ENCODE measurements at places on chromosomes 1 and 21.

DNA sequence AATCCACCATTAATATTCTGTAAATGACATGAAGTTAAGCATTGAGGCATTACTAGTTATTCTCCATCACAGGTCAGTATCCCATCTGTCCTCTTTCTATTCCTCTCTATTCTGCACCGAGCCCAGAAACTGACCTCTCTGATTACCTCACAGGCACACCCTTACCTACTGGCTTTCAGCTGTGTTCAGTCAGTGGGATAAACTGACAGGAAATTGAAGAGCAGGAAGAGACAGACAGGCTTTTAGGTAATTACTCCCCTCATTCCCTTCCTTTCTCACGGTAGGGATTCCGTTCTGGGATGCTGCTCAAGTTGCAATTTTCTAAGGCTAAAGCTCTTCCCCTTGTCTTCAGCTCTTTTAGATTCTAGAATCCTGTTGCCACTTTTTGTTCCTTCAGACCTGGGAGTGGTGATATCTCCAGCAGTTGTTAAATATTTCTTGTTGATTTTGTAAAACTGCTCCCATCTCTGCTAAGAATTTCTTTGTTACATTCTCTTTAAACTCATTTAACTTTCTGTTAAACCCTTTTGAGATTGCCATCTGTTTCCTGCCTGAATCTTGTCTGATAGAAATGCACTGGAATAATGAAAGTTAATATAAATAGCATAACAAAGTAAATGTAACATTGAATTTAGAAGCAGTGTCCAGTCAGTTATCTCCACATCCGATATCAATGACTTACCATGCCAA, 1063.4 kb downstream of the PLA2G4A start:
- no peak for DNase-seq

GRCh38 chr1:48875552-48876329, 99.0 kb upstream of the BEND5 start:
- DNase-seq, result no peak

GRCh38 chr1:211332830-211333229, 6.2 kb downstream of the TRAF5 start:
- no peak for DNase-seq

DNA sequence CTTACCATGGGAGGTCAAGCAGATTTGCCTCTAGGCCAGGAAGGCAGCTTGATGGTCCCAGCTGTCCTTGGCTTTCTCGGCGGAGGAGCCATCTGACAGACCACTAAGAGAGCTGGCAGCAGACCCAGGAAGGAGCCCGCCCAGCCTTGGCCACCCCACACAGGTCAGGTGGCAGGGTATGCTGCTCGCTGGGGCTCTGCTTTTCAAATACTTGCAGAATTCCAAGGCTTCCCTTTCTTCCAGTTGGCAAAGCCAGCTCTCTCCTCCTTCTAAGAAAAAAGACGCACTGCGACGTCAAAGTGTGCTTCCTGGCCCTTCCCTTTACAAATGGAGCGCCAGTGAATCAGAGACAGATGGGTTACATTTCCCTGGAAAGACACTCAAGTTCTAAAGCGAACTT, 229.4 kb downstream of the CACNA1E start:
- DNase-seq, result no peak

GRCh38 chr1:184881941-184882913, 92.1 kb downstream of the NIBAN1 start:
- DNase-seq, result no peak

All from cortex of kidney (tissue), 1 donor.